ENCODE measurements at places on chromosomes 4 and X. TPM values are rescaled to one million over a fixed set of nuclear protein-coding genes. Genes with fewer than 3 reads are reported as not detected.

TMEM35A gene
- not detected for total RNA-seq

DNA sequence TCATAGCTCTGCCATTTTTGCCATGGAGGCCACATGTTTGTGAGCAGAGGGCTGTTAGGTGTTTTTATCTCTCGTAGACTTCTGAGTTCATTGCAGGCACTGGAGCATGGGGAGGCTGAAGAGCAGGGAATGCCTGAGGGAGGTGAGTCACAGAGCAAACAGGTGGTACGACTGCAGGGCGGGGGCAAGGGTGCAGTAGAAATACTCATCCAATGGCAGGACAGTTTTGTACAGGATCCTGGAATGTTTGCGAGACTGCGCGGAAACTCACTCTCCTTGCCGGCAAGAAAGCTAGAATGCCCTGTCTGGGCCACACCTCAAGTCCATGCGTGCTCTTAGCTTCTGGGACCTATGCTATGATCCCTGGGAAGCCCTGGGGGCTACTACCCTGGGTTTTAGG lies 20.0 kb upstream of the VCX2 start:
- no peak for DNase-seq
- H3K4me3 ChIP-seq: no peak overlapping the region
- H3K27me3 ChIP-seq: no peaks in the 10 kb centered on the region

DNA sequence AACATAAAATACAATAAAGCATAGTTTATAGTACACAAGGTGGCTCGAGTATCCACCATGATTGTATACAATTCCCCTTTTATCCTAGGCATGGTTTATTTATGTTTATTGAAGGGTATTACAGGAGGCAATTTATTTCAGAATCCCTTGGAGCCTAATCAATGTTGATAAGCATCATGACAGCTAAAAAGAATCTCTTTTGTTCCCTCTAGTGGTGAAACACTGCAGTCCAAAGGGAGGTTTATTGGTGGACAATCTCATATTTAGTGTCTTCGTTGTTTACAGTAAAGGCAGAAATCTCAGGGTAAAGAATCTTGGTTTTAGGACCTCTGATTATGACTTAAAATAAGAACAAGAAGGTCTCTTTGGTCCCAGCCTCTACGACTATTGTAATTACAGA lies 1712.5 kb downstream of the C4orf33 start:
- no peaks in the 10 kb centered on the region for H3K36me3 ChIP-seq
- no peak for DNase-seq
- H3K27ac ChIP-seq: no peak overlapping the region

- H3K36me3 ChIP-seq: no peaks in the 10 kb centered on the region
- H3K4me3 ChIP-seq: no peak overlapping the region
- no peak for DNase-seq
- no peak overlapping the region for H3K27ac ChIP-seq
- H3K4me1 ChIP-seq: no peaks in the 10 kb centered on the region
- H3K27me3 ChIP-seq: no peaks in the 10 kb centered on the region
These were observed 186.4 kb upstream of the PUDP start for GRCh38 chrX:7334253-7334935.

DNA sequence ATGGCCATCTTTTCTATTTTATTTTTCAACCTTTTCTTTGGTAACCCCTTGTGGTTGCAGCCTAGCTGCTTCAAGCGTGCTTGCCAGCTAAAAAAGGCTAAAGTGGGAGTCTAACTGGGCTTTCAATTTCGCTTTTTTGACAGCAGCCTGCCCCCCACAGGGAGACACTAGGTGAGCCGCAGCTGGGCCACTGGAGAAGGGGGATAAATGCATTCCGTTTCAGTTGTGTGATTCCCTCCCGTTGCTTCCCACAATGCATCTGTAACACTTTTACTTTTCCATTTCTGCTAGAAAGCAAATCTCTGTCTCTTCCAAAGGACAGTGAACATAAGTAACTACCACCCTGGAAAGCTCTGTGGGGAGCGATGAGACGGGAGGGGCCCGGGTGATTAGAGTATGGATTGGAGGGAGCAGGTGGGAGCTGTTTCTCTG lies 86.3 kb upstream of the RAPGEF2 start:
- H3K36me3 ChIP-seq: no peaks in the 10 kb centered on the region
- no peak overlapping the region for H3K27ac ChIP-seq
- no peak overlapping the region for H3K4me3 ChIP-seq
- H3K27me3 ChIP-seq: peaks cover 2% of the 10 kb centered on the region
